Activated T-cell treated with anti-CD3 and anti-CD28 coated beads, Interleukin-2, amount 50 U/mL, for 4 hours (primary cell): ENCODE measurements at places on chromosomes 4 and X.

GRCh38 chr4:47017081-47017480 lies 14.3 kb upstream of the GABRB1 start:
- no peak for DNase-seq

GRCh38 chr4:73620115-73620792 lies at the start of gene RASSF6:
TSS of gene RASSF6 (minus strand) at chr4:73620436. CDS start at chr4:73611795, 8,641 bp downstream.
- no peak for DNase-seq

DNA sequence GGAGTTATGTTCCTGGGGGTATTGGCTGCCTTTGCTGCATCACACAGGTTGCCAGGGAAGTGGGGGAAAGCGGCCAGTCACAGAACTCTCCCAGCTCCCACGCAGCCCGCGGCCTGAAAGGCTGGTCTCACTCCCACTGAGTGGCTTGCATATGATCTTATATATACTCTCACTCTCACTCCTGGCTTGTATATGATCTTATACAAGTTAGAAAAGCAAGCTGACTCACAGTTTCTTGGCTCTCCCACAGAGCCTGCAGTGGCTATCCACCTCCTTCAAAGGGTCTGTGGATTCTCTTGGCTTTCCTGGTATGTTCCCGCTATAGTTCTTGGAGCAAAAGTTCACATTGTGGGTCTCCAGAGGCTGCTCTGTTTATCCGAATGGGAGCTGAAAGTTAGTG lies 833.5 kb upstream of the GALNTL6 start:
- no peak for DNase-seq

GRCh38 chr4:76897536-76898384 lies at the start of gene SOWAHB:
TSS of gene SOWAHB (minus strand) at chr4:76898144. CDS start at chr4:76897849, 295 bp downstream.
- peak; percentile 32 for DNase-seq
